CD4-positive, alpha-beta T cell treated with Interleukin-15 for 4 hours (primary cell): ENCODE measurements at places on chromosomes 6 and 20.

DNA sequence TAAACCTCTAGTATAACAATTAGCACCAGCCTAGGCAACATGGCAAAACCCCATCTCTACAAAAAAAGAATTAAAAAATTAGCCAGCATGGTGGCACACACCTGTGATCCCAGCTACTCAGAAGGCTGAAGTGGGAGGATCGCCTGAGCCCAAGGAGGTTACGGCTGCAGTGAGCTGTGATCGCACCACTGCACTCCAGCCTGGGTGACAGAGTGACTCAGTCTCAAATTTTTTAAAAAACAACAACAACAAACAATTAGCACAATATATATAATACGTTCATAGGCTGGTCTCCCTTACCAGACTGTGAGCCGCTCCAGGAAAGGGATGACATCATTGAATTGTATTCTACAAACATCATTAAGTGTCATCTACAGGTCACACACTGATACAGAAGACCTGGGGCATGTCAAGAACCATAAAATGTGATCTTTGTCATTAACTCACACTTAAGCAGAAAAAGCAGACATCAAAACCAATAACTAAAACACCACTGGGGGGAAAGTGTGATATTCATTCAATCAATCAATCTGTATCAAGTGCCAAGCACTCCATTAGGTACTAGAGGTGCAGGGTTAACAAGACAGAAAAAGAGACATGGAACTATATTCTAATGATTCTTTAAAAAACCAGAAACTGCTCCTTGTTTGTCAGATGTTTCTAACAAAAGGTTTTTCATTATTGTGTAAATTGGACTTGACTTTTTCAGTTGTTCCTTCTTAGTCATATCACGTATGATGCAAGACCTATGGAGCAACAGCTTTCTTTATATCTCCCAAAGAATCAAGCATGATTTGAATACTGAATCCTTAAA is 17.8 kb downstream of the MAP3K5 start:
- no peak for DNase-seq

DNA sequence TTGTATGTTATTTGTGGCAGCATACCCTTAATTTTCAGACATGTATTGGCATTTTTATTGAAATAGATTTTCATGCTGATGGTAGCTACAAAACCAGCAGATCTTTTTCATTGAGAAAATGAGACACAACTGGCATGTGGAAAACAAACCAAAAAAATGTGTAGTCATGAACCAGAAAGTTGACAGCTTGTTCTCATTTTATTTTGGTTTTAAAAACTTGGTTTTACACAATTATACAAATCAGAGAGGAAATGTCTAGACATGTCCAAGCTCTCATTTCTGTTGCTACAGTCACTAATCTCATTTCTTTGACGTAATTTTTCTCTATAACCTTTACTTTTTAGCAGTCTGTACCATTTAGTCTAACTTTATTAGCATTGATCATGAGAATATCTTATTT is 85.4 kb downstream of the GRIK2 start:
- no peak for DNase-seq

DNA sequence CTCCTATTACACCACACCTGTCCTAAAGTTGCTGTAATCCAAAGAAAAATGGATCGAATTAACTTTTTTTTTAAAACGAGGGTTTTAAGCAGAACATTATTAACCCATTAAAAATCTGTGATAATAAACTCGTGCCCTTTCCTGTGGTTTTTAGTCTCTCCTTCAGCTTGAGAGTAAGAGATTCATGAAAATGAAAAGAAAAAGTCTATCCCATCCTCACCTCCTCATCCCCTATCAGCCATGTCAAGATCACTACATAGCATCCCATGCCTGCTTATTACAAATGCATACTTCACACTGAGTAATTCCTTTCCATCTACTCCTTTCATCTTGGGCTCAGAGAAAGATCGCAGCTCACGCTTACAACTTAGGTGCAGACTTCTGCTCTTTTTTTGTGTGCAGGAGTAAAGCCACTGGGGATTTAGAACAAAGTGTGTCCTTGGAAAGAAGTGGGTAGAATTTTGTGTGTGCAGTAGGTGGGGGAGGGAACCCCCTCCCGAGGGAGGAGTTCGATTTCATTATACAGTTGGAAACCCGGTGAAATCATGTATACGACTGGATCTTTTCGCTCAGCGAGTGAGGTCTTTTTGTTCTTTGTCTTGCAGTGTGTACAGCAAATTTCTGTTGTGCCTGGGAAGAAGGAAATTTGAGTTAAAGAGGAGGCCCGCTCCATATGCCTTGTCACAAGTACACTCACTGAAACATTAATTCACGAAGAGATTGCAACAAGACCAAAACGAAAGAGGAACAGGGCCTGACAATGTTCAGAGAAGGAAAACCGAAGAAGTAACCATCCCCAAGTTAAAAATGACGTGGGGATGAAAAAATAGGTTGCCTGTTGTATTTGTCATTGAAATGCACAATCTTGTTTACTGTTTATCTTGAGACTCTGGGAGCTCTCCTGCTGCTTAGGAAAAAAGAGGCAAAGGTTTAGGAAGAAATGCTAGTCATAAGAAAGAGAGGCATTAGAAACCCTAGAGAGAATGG is 146.5 kb upstream of the ZNF217 start:
- no peak for DNase-seq

DNA sequence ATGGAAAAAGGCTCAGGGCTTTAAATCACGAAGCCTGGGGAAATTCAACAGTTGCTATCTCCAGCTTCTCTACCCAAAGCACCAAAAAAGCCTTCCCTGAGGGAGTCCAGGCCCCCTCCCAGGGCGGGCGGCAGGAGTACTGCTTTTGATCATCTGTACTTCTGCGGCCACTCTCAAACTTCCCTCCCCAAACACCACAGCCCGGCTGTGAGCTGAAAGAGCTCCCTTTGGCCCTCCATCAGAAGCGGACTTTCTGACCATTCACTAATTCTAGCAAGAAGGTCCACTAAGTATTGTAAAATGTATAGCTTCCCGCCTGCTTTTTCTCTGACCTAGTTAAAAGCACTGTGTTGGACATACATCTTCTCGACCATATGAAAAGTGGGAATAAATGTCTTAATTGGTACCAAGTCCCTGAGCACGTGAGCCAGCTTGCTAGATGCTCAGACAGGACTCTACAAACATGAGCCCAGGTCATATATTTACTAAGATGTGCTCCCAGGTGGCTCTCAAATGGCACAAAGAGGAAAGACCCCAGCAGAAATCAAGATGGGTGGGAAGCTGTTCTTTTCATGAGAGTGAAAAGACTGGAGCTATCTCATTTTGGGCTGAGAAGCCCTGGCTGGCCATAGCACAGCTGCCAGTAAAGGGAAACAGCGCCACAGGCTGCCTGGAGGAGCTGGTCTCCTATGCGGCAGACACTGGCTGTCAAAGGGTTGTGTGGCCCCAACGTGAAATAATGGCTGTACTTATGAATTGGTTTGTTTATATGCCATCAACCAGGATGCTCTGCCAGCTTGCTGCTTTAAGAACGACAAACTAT is 58.6 kb downstream of the GFOD1 start:
- no peak for DNase-seq

GRCh38 chr6:170295510-170296422 is 4.9 kb upstream of the DLL1 start:
- DNase-seq, result peak; percentile 28

DNA sequence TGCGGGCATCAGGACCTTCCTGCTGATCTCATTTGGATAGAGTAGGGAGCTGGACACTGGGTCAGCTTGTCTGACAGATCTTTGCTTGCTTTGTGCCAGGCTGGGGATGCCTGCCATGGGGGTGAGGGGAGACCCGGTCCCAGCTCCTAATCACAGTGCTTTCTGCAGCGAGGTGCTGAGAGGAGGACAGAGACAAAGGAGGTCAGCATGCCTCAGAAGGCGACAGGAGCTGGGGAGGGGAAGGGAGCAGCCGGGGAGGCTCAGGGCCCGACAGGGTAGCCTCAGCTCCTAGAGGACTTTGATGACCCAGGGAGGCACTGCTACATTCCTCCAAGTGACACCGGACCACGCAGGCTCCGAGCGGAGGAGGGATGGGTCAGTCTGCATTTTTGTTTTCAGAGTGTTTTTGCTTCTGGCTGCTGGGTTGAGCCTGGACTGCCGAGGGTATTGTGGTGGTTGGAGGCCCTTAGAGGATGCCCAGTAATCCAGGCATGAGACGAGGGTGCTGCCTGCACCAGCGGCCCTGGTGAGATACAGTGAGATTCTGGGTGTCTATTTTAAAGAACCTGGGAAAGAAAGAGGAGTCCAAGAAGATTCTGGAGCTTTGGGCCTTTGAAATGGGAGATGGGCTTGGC is 7.8 kb downstream of the RBM38 start:
- no peak for DNase-seq

GRCh38 chr6:150711584-150712504 is 112.2 kb downstream of the PLEKHG1 start:
- no peak for DNase-seq

- DNase-seq, result no peak
Observed at GRCh38 chr6:150529646-150530045, 70.0 kb upstream of the PLEKHG1 start.
